ENCODE measurements at places on chromosomes 5 and 9. TPM values are rescaled to one million over a fixed set of nuclear protein-coding genes. Genes with fewer than 3 reads are reported as not detected.

SAXO1 gene
- not detected for polyA plus RNA-seq

SPINK7 gene
- not detected for polyA plus RNA-seq

RALGDS gene
- polyA plus RNA-seq: 63.8 TPM

PDGFRB gene
- 0.99 TPM for polyA plus RNA-seq

PAEP gene
- not detected for polyA plus RNA-seq

FOXD4L5 gene
- not detected for polyA plus RNA-seq

SH3GL2 gene
- not detected for polyA plus RNA-seq

COMMD10 gene
- polyA plus RNA-seq: 61.2 TPM

CFAP90 gene
- not detected for polyA plus RNA-seq

PFDN1 gene
- polyA plus RNA-seq: 82.2 TPM

C9orf153 gene
- not detected for polyA plus RNA-seq

SLC2A6 gene
- 60.4 TPM for polyA plus RNA-seq

SLC34A1 gene
- polyA plus RNA-seq: not detected

ENTPD2 gene
- not detected for polyA plus RNA-seq

PDLIM4 gene
- not detected for polyA plus RNA-seq

RACK1 gene
- polyA plus RNA-seq: 1,150 TPM

LRRC26 gene
- polyA plus RNA-seq: not detected

TTC39B gene
- polyA plus RNA-seq: 3.1 TPM

ZNF474 gene
- polyA plus RNA-seq: not detected

C9orf50 gene
- not detected for polyA plus RNA-seq

PCDHB12 gene
- polyA plus RNA-seq: not detected

SHOC1 gene
- not detected for polyA plus RNA-seq

SLC6A18 gene
- polyA plus RNA-seq: not detected

LRRC19 gene
- polyA plus RNA-seq: not detected

NME5 gene
- not detected for polyA plus RNA-seq

All from CD14-positive monocyte (primary cell).